T-helper 22 cell (primary cell): ENCODE measurements at places on chromosomes 11 and 22.

GRCh38 chr22:33821290-33821689 is 99.0 kb downstream of the LARGE1 start:
- no peak for DNase-seq

GRCh38 chr11:78189851-78190250 is 1.1 kb downstream of the USP35 start:
- DNase-seq: no peak

- DNase-seq: no peak
Measured at GRCh38 chr22:18120857-18121256, 10.2 kb downstream of the TUBA8 start.

GRCh38 chr11:105100206-105100605 is 39.4 kb downstream of the CARD18 start:
- DNase-seq: no peak

DNA sequence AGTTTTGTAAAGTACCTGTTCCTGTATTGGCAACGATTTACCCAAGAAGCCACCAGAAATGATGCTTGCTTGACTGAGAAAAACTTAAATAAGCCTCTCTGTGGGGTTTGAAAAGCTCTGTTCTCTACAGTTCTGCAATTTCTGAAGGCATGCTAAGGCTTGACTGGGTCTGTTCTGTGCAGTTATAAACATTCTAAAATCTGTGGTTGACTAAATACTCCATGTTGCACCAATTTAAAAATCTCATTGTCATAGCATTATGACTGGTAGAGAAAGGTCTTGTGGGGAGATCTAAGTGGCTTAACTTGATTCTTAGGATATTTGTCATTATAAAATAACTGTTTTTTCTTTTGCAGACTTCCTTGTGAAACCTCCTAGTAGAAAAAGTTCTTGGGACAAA is 73.7 kb downstream of the MTMR3 start:
- no peak for DNase-seq

DNA sequence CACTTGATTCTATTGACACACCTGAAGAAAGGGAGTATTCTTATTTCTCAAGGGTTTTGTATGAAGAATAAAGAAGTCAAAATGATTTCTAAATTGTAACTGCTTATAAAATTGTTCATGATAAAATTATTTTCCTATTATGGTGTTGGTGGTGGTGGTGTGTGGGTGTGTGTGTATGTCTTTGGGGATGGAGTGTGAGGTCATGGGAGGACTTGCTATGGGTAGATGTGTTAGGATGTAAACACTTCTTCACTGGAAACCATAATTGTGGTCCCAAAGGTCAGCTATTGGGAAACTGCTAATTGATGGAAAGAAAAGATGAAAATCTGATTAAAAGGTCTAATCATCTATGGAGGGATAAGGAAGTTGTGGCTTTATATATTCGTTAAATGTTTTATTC is 5.1 kb downstream of the TRIM22 start:
- DNase-seq: no peak

GRCh38 chr11:95563859-95564258 is 225.7 kb downstream of the FAM76B start:
- DNase-seq: no peak

DNA sequence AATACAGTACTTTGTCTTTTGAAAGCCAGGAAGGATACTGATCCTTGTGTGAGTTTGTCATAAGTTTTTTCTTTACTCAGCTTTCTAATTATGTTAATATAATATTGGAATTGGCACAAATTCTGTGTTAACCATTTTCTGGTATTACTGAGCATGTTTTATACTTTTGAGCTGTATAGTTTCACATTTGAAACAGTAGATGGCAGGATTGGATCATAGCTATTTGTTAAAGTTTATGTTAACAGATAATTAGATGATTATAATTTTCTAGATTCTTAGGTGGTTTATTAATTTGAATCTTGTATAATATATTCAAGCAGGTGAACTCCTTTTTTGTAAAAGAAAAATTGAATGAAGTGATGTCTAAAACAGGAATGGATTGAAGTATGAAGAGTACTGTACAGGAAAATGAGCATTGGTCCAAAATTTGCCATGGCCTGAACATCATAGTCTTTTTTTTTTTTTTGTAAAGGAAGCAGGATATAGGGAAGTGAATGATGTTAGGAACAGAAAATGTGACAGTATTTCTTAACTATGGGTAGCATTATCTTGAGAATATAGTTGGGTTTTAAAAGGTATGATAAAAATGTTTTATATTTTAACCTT is 102.0 kb downstream of the CYP2R1 start:
- DNase-seq: no peak

DNA sequence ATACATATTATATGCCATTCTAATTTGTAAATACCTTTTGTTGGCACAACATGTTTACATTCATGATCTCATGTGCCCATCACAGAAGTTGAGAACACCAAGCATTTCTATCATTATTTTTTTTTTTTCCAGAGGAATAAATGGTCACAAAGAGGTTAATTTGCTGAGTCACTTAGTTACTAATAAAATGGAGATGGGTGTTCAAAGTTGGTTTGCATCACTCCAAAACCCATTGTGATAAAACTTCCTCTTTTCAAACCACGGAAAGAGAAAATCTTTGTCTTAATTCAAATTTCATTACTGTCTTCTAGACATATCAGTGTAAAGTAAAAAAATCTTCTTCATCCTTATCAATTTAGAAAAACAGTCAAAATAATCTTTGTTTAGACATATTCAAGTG is 636.8 kb upstream of the CCDC179 start:
- no peak for DNase-seq

- DNase-seq: no peak
Measured at GRCh38 chr11:62044639-62045121, 77.2 kb upstream of the FTH1 start.

DNA sequence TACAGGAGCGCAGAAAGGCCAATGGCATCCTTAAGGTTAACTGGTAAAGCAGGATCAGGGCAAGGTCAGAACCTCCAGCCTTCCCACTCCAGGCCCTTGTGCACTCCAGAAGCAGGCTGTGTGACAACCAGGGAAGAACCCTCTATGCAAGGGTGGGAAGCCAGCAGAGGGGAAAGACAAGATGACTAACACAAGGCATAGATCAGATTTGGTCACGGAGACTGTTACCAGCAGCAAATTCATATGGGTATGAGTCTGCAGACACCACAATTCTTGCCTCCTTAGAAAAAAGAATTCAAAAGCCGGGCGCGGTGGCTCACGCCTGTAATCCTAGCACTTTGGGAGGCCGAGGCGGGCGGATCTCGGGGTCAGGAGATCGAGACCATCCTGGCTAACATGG is 39.8 kb upstream of the MTNR1B start:
- no peak for DNase-seq

DNA sequence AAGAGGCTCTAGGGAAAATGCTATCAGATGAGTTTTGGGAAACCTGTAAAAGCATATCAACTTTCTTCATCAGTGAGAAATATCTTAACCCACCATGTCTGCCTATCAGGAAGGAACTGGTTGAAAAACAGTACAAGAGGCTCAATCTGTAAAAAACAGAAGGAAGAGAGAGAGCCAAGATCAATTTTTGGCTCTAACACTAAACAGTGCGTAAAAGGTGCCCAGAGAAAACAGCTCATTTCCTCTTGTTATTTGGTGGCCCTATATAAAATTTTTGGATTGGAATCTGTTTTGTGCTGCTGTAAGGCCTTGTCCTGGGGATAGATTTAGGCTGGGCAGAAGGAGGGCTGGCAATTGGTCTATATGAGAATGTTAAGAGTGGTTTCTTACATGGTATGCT is 12.1 kb downstream of the MS4A2 start:
- no peak for DNase-seq

DNA sequence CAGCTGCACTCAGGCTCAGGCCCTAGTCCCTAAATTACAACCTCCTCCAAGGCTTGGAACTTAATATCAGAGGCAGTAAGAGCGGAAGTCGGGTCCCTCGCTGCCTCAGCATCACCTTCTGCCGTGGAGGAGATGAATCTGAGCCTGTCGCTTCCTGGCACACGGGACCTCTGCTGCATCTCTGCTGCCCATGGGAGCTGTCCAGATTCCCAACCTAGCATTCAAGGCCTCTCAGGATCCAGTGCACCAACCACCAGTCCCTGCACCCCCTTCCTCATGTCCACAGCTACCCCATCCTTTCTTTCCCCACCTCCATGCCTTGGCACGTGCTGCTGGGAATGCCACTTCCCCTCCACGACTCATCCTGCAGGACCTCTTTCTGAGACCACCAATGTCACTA is 2.5 kb upstream of the PTGDR2 start:
- DNase-seq: no peak

DNA sequence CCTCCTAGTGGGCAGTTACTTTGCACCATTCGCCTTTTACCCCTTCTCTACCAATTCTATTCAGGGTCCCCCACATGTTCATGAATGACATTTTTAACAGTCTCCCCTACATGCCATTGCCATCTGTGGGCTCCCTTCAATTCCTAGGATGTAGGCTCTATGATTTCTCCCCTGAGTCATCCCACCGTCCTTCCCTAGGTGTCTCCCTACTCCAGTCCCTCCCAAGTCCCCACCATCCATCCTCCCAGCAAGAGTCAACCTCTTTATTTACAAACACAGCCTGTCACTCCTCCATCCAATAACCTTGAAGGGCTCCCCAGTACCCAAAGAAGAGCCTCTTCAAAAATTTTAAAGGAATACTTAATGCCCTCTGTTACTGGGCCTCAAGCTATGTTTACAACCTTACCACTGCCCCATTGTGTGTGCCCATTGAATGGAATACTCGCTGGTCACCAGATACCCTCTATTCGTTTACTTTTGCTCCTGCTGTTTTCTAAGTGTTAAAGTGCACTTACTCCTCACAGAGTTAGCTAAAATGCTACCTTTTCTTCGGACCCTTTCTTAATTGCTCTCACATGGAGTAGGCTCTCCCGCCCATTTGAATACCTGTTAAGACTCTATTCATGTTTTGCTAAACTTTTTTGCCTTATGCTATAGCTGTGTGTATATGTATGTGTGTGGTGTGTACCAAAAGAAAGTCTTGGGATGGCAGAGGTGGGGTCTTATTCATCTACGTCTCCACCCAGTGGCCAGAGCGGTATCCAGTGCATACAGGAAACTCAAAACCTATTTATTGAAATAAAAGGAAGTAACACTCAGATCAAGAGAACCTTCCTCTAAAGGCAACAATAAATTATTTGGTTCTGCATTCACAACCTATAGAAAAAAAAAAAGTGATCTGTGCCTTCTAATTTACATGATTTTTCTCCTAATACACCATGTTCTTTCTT is 235.8 kb upstream of the CCDC90B start:
- DNase-seq: no peak

DNA sequence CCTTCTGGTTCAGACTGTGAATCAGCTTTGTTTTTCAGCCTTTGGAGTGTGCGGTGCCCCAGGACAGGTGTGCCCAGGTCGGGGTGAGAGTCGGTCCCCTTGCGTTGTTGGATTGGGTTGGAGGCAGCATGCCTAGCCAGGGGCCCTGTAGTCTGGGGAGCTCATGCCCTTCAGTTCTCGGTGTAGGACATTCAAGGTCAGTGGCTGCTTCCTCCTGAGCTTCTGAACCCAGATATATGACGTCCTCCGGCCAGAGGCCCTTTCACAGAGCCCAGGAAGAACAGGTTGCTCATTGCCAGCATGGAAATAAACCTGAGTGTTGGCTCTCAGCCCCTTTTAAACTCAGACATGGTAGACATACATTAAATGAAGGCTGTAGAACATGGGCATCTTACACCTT is 2.7 kb downstream of the CSRP3 start:
- DNase-seq: no peak

GRCh38 chr11:46832511-46833214 is 13.4 kb downstream of the CKAP5 start:
- no peak for DNase-seq

GRCh38 chr11:92024788-92025187 is 199.8 kb upstream of the FAT3 start:
- DNase-seq: no peak

DNA sequence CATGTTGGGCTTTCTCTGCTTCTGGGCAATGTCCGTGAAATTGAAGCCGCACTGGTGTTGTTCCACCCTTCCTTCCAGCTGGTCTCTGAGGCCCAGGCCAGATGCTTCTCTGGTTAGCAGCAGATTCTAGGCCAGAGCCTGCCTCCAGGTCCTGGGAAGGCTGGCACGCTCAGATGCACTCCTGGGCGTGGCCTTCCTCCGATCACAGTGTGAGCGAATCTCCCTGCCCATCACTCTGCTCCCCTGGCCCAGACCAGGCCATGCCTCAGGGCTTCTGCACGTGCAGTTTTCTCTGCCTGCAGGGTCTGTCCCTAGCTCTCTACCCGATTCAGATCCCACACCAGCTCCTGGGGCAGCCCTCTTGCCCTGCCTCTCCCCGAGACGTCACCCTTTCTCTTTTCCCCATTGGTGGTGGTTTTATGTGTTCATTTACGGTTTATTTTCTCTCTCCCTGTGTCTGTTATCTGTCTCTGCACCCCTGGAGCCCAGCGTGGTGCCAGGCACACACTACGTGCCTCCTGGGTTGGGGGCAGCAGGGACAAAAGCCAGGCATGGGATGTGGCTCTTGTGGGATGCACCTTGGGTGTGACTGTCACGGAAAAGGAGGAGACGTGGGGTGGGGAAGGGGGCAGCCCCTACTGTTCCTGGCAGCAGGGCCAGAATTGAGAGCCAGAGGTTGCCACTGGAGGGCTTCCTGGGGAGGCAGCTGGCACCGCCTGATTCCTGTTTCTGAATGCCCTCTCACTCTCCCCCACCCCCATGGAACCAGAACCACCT is 66.0 kb downstream of the KCNQ1 start:
- DNase-seq: no peak

DNA sequence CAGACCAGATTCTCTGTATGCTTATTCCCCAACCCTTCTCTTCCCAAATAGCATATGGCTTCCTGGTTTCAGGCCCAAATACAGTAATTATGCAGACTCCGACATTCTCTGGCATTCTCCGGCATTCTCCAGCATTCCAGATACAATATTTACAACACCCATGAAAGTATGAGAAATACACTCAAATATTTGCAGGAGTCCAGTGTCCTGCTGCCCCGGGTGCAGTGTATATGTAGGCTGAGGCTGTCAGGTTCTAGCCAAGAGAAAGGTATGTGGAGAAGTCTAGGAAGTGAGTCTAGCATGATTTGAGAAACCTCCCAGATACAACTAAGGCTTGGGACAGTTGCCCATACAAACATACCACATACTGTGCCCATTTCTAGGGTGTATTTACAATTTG is 160.7 kb downstream of the SOX6 start:
- no peak for DNase-seq

DNA sequence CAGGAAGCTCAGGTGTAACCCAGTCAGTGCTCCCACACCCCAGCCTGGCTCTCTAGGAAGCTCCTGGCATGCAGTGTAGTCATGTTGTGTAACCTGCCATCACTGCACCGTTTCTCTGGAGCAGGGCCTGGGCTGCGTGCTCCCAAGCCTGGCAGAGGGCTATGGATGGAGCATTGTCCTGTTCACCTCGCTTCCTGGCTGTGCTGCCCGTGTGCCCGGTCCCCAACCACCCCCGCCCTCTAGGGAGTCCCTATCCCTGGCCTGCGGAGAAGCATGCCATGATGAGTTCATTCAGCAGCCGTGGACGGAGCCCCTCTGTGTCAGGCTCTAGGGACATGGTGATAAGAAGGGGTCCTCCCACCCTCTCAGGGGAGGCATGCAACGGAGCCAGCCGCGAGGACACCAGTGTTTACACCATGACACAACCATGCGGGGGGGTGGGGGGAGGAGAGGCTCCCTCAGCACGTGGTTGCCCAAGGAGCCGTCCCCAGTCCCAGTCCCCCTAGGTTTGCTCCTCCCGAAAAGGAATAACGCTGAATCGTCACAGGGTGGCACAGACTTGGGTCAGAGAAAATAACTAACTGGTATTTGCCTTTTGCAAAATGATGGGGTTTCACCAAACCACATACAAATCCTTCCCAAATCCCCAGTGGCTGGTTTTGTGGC is 73.1 kb downstream of the FBLN1 start:
- no peak for DNase-seq
